ENCODE measurements at places on chromosomes 12 and 14.
A peak's percentile ranks its signal among the peaks of the same experiment; 100 is the strongest.

GRCh38 chr12:89029961-89030360 lies 322.3 kb downstream of the DUSP6 start:
- H3K36me3 ChIP-seq: no peaks in the 10 kb centered on the region
- H3K4me1 ChIP-seq: no peaks in the 10 kb centered on the region
- H3K27ac ChIP-seq: no peak overlapping the region
- H3K27me3 ChIP-seq: no peaks in the 10 kb centered on the region

- no peak overlapping the region for H3K27ac ChIP-seq
- DNase-seq: no peak
- H3K27me3 ChIP-seq: no peaks in the 10 kb centered on the region
- no peaks in the 10 kb centered on the region for H3K36me3 ChIP-seq
- no peaks in the 10 kb centered on the region for H3K4me1 ChIP-seq
Measured at GRCh38 chr12:3319723-3320492, 171.1 kb upstream of the PRMT8 start.

DNA sequence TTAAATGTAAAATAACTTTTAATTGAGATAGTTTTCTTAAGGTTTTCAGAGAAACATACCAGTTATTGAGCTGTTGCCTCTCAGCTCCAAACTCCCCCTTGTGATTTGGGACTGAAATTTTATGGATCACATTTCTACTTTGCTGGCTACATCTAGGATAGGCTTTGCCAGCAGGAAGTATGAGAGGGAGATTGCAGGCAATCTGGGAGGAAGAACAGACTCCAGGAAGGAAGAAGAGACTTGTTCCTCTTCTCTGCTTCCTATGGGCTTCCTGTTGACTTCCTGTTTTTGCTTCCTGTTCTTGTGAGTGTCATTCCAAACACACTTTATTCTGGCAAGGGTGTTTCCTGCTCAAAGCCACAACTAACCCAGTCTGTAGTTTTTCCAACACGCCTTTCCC lies 312.9 kb downstream of the ITPR2 start:
- H3K4me3 ChIP-seq: no peak overlapping the region
- DNase-seq: no peak
- no peaks in the 10 kb centered on the region for H3K36me3 ChIP-seq

DNA sequence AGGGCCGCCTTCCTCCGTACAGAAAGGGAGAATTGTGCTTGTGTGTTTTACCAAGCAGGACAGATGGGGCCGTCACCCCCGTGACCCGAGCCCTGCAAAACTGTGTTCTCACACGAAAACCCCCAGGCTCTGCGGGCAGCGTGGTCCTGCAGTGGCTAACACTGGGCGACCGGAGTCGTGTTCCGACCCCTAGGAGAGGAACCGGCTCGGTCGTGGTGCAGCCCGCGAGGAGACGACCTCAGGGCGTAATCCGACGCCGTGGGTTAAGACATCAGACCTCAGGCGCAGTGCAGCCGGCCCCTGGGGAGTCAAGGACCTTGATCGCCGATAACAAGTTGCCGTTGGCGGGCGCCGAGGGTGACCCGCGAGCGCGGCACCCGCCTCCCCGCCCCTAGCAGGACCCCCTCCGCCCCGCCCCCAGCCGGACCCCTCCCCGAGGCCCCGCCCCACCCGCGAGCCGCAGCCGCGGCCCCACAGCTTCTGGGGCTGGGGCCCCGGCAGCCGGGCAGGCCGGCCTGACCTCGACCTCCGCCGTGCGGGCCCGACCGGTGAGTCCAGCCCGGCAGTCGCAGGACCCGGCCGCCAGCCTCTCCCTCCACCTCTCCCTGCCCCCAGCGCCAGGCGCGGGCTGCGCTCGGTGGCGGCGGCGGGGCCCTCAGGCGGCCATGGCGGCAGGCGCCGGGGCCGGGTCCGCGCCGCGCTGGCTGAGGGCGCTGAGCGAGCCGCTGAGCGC lies at the start of gene CHPT1:
Gene CHPT1, plus strand, starts transcription at position 444 of the 733 bp plus-strand sequence. Its CDS starts 222 bp downstream, at position 666.
- no peaks in the 10 kb centered on the region for H3K4me1 ChIP-seq
- peak; percentile 50 for DNase-seq
- no peaks in the 10 kb centered on the region for H3K27me3 ChIP-seq
- H3K36me3 ChIP-seq: no peaks in the 10 kb centered on the region
- peak within 1 kb of the TSS; percentile 97 for H3K4me3 ChIP-seq
- peak within 1 kb of the TSS; percentile 91 for H3K27ac ChIP-seq

DNA sequence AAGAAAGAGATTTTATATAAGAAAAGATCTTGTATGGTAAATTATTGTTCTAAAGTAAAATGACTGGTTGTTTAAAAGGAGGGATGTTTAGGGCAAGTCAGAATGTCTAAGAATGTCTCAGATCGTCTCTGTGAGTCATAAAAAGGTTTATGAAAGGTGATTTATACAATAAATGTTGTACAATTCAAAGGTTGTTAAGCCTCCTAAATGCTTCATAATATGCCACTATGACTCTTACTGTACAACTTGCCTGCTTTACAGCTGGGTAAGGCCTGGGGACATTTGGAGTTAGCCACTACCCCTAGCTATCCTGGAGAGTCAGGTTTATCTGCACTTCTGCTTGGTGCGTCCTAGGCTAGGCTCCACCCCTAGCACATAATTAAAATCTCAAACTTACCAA lies 927.4 kb downstream of the FSCB start:
- DNase-seq: no peak
- H3K4me3 ChIP-seq: no peak overlapping the region
- no peak overlapping the region for H3K27ac ChIP-seq
- no peaks in the 10 kb centered on the region for H3K36me3 ChIP-seq

DNA sequence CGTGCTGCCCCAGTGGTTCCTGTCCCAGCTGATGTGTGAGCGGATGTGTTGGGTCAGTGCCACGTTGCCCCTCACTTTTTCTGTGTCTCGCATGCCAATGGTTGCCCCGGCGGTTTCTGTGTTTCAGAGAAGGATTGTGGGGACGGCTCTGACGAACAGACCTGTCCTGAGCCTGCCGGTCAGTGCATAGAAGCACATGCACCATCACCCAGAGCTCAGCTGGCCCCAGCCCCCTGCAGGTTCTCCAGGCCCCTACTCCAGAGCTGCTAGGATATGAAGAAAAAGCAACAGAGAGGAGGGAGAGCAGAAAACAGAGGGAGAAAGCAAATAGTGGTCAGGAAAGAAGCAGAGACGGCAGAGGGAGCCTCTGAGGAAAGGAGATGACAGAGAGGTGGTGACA lies 20.6 kb upstream of the LRP1-AS start:
- H3K27ac ChIP-seq: no peak overlapping the region
- no peak for DNase-seq
- no peaks in the 10 kb centered on the region for H3K27me3 ChIP-seq
- H3K4me3 ChIP-seq: no peak overlapping the region
- no peaks in the 10 kb centered on the region for H3K4me1 ChIP-seq
- H3K36me3 ChIP-seq: no peaks in the 10 kb centered on the region

- peak; percentile 22 for DNase-seq
- no peaks in the 10 kb centered on the region for H3K4me1 ChIP-seq
- no peaks in the 10 kb centered on the region for H3K36me3 ChIP-seq
- no peaks in the 10 kb centered on the region for H3K27me3 ChIP-seq
Measured at GRCh38 chr12:69688471-69689427, 10.4 kb downstream of the BEST3 start.

GRCh38 chr14:60632257-60632656 lies 17.0 kb downstream of the SIX1 start:
- H3K36me3 ChIP-seq: no peaks in the 10 kb centered on the region
- no peak overlapping the region for H3K27ac ChIP-seq
- peaks cover 3% of the 10 kb centered on the region for H3K4me1 ChIP-seq
- peaks cover 11% of the 10 kb centered on the region for H3K27me3 ChIP-seq
- no peak overlapping the region for H3K4me3 ChIP-seq

GRCh38 chr14:93974833-93975232 lies 1.5 kb downstream of the ASB2 start:
- no peaks in the 10 kb centered on the region for H3K36me3 ChIP-seq
- no peaks in the 10 kb centered on the region for H3K27me3 ChIP-seq
- H3K4me1 ChIP-seq: peaks cover 11% of the 10 kb centered on the region
- H3K4me3 ChIP-seq: peak overlapping the region; percentile 40
- DNase-seq: no peak

DNA sequence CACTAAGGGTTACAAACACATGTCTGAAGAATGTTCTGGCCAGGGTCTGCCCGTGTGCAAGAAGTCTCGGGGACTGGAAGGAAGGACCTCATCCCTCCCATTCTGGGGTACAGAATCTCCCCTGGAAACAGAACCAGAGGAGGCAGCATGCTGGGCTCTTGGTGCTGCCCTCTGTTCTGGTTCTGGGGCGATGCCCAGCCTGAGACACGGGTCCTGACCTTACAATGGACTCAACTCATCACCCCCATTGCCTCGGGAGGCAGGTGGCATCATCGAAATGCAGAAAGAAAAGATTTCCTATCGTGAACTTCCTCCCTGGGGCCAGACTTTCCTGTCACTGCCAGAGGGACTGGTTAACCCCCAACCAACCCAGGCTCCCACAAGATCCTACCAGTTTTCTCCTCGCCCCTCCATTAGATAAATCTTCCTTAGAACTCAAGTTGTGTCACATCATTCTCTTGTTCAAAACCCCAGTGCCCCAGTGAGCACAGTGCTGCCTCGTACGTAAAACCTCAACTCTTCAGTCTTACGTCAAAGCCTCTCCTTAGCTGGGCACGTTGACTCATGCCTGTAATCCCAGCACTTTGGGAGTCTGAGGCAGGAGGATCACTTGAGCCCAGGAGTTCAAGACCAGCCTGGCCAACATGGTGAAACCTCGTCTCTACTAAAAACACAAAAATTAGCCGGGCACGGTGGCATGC lies 52.1 kb downstream of the PSMA6 start:
- no peak for DNase-seq
- no peak overlapping the region for H3K4me3 ChIP-seq
- H3K27ac ChIP-seq: no peak overlapping the region

DNA sequence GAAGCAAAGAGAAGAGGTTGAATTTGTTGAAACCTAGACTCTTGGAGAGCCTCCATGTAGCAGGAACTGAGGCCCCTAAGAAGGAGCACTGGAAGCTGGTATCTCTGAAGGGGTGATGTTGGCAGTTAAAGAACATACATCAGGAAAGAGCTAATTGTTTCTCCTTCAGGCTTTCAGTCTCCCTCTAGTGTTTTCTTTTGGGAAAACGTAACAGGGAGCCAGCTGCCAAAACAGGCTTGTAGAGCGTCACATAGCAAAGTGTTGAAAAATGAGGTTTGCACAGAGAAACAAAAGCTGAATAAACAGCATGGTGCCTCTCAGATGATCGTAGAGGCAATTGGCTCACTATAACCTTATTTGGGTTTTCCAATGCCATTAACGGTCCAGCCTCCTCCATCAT lies 46.9 kb upstream of the CAND1 start:
- H3K27ac ChIP-seq: no peak overlapping the region
- H3K27me3 ChIP-seq: no peaks in the 10 kb centered on the region
- no peaks in the 10 kb centered on the region for H3K4me1 ChIP-seq
- H3K4me3 ChIP-seq: no peak overlapping the region
- DNase-seq: no peak

DNA sequence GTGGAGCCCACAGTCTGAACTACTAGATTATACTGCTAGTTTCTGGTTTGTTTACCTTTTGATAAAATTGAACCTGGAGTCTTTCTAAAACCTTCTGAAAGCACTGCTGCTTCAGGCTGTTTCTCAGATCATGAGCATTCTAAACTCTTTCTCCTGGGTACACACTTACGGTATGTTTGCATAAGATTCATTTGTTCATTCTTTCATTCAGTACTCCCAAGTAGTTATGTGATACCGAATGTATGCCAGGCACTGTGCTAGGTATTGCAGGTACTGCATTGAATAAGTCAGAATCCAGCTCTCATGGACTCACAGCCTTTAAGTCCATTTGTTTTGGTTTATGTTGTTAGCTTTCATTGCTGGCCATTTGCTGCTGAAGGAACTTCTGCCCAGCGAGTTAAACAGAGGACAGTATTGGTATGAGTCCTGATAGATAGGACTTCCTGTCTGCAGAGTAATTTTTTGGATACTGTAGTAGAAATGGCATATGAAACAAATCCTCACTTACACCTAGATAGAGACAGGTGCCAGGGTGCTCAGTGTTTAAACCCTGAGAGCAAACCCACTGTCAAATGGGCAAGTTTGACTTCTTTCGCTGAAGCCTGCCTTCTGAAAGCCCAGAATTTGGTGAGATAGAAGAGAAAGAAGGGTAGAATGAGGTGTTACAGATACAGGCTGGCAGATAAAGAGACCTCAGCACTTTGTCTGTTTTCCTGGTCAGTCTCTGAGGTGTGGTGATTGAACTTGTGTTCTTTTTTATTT lies 2.1 kb downstream of the SUSD6 start:
- no peaks in the 10 kb centered on the region for H3K36me3 ChIP-seq
- H3K4me3 ChIP-seq: peak overlapping the region; percentile 97
- no peak for DNase-seq
- peak overlapping the region; percentile 96 for H3K27ac ChIP-seq
- H3K4me1 ChIP-seq: peaks cover 9% of the 10 kb centered on the region

DNA sequence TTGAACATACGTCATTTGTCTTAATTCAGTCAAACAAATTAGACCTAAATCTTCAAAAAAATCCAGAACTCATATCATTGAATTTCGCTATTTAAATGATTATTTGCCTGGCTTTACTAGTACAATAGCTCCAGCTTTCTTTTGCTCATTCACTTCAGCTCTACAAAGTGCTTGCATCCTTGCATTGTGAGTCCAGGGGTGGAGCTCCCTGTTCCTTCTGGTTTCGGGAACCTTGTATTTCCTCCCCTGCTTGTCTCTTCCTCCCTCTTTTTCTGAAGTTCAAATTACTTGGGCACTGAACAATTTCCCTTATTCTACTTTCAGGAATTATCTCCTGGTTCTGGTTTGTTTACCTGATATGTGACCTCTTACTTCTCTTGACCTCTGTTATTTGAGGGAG lies 58.1 kb upstream of the KITLG start:
- no peaks in the 10 kb centered on the region for H3K36me3 ChIP-seq
- H3K27me3 ChIP-seq: no peaks in the 10 kb centered on the region
- H3K27ac ChIP-seq: peak overlapping the region; percentile 61
- DNase-seq: no peak
- no peaks in the 10 kb centered on the region for H3K4me1 ChIP-seq

DNA sequence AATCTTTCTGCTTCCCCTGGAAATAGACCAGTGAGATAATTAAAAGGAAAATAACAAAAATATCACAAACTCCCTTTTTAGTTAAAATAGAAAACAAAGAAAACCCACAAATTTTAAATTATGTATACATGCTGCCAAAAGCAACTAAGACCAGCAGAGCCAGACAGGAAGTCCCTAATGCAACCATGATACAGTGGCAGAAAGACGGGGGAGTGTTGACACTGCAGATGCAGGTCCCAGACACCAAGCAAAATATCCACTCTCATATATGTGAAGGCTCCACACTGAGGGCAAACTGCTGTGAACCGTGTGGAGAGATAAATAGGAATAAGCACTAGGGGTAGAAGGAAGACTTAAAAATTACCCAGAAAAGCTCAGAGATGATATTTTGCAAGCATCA lies 401.0 kb downstream of the BTG1 start:
- no peaks in the 10 kb centered on the region for H3K27me3 ChIP-seq
- DNase-seq: no peak
- no peak overlapping the region for H3K27ac ChIP-seq
- H3K4me1 ChIP-seq: no peaks in the 10 kb centered on the region
- no peak overlapping the region for H3K4me3 ChIP-seq

- no peaks in the 10 kb centered on the region for H3K36me3 ChIP-seq
- no peak overlapping the region for H3K4me3 ChIP-seq
- DNase-seq: no peak
- no peak overlapping the region for H3K27ac ChIP-seq
- no peaks in the 10 kb centered on the region for H3K27me3 ChIP-seq
- no peaks in the 10 kb centered on the region for H3K4me1 ChIP-seq
Measured at GRCh38 chr12:78584695-78585094, 279.9 kb upstream of the SYT1 start.

Measured in uterus (tissue), 4 donors.